ENCODE measurements at places on chromosomes 1 and 21.

DNA sequence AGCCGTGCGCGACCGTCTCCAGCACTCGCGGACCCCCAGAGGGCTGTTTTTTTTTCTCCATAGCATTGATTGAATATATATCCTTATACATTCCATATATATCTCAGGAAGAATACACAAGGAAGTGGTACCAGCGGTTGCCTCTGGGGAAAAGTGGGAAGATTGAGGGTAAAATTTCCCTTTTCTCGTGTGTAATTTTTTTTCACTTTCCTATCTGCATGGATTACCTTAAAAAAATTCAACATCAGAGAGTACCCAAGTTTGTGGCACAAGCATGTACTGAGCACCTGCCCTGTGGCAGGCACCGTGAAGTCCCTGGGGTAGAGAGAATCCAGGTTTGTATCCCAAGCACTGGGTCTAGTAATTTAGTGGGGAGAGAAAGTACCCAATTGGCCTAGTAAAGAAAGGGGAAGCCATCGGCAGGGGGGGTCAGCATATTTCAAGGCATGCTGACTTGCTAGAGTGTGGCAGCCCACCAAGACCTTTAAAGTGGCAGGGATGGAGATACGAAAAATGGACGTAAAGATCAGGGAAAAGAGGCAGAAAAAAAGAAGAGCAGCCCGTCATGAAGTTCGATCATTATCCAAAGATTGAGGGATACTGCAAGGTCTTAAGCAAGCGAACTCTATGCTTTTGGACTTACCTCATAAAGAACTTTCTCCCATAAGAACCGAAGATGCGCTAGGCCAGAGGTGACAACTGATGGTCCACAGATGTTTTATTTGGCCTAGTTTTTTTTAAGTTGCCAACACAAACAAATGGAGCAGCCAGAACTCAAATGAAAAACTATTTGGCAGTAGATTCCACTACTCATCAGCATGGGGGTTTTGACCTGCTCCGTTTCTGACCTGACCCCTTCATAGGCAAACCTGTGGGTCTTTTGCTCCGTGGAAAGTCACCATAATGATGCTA is 1.5 kb upstream of the HMGN1 start:
- no peak for DNase-seq

- peak; percentile 76 for DNase-seq
Observed at GRCh38 chr1:158998781-158999161, 10.9 kb upstream of the IFI16 start.

DNA sequence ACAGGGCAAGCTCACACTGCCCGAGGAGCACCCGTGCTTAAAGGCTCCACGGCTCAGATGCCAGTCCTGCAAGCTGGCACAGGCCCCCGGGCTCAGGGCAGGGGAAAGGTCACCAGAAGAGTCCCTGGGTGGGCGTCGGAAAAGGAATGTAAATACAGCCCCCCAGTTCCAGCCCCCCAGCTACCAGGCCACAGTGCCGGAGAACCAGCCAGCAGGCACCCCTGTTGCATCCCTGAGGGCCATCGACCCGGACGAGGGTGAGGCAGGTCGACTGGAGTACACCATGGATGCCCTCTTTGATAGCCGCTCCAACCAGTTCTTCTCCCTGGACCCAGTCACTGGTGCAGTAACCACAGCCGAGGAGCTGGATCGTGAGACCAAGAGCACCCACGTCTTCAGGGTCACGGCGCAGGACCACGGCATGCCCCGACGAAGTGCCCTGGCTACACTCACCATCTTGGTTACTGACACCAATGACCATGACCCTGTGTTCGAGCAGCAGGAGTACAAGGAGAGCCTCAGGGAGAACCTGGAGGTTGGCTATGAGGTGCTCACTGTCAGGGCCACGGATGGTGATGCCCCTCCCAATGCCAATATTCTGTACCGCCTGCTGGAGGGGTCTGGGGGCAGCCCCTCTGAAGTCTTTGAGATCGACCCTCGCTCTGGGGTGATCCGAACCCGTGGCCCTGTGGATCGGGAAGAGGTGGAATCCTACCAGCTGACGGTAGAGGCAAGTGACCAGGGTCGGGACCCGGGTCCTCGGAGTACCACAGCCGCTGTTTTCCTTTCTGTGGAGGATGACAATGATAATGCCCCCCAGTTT is 1.3 kb downstream of the CELSR2 start:
- DNase-seq: no peak

DNA sequence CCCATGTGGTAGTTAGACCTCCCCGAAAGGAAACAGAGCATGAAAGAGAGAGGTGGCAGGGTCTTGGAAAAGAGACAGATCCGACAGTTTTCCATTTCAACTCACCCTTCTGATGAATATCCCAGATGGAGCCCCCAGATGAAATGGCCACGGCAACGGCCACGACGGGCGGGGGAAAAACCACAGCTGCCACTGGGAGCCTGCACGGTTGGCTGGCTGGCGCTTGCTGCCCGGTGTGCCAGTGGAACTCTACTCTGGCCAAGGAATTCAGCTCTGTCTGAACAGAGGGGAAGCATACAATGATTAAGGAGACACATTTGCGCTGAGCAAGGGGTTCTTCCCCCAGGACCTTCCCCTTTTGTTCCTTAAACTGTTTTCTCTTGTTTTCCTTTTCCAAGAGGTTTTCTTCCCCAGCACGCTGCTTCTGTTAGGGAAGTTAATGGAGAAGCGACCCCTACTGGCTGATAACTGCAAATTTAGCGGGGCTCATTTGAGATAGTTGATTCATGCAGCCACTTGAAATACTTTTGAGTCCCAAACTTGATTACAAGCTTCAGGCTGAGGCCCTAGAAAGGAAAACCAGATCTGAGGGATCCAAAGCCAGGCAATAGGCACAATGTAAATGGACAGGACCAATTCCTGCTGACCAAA is 1122.5 kb downstream of the NCAM2 start:
- peak; percentile 31 for DNase-seq

DNA sequence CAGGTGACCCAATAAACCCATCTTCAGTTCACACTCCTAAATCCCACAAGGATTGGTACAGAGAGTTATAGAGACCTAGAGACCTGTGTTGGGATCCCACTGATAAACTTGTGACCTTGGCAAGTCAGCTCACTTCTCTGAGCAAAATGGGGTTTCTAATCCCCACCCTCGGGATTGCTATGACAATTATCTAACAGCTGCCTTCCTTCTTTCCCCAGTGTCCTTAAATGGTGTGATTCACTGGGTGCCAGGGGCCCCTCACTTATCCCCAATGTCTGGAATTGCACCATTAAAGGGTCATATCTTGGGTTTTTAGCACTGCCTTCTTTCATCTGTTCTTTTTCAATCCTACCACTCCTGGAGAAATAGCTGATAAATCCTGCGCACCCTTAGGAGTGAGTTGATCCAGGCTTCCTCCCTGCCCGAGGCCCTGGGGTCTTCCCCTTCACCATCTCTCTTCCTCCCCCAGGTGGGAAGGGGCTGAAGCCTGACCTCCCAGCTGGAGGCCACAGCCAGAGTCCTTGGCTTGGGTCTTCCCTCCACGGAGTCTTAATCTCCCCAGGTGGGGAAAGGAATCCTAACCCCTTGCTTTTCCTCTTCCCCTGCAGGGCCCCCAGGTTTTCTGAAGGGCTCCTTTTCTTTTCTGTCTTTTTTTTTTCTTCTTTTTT is 39.7 kb downstream of the LACTBL1 start:
- no peak for DNase-seq

DNA sequence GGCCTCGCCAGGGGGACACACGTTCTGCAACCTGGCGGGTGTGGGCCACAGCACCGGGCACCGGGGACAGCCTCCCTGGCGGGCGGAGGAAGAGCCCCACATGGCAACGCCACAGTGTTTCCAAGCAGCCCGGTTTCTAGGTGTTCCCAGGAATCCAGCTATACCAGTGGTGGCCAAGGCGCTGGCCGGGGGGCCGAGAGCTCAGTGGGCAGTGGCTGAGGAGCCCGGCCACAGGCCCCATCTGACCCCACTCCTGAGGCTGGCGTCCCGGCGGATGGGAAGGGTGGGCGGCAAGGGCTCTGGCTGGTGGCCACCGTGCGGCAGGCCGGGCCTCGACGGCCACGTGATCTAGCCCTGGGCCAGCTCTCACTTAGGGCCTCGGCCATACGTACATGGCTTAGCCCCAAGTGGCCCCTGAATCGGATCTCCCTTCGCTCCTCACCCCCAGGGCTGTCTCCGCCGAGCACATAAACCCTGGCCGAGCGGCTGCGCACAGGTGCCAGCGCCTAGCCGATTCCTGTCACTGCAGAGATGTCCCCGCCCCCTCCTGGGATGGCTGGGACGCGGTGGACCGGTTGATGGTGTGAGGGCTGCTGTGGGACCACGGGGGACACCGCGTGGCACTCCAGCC is 68.7 kb downstream of the MORN1 start:
- no peak for DNase-seq

DNA sequence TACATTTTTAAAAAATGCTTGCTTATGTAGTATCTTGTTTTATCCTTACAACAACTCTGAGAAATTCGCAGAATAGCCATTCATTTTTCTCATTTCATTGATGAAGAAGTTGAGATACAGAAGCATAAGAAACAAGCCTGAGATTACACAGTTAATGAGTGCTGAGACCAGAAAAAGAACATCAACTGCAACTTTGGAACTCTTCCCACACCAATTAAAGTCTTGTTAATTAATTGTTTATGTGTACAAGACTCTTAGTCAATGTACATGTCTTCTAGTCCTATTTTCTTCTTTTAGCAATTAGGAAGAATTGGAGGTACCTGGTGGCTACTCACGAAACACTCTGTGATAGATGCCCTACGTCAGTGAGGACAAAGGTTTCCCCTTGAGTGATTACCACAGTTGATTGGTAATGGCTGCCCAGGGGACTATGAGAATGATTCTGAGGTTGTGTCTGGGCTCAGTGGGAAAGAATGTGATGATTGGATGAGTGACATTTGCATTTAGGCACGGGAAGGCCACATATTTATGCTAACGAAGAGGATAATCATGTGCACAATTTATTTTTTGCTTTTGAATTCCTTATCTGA is 187.4 kb upstream of the KCNK2 start:
- DNase-seq: no peak

- DNase-seq: no peak
Observed at GRCh38 chr1:17086751-17087150, 32.5 kb downstream of the PADI2 start.

- no peak for DNase-seq
Observed at GRCh38 chr1:85661767-85662166, 46.5 kb downstream of the ZNHIT6 start.

DNA sequence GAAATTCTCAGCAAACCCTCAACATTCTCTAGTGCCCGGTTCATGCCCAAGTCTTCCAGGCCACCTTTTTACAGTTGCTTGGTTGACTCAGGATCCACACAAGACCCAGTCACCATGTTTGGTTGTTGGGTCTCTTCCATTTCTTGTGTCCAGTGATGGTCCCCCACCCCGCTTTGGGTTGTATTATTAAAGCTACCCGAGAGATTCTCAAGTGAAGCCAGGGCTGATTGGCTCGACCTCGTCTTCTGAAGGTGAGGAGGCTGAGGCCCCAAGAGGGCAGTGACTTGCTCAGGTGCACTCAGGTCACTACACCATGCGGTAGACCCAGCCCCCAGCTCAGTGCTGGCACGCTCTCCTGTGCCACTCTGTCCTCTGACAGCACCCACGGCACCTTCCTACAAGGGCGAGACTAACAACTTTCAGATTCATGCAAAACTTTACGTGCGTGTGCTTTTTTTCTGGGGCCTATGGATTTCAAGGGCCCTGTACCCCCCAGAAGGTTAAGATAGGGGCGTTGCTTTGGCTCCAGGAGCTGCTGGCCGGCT is 50.3 kb downstream of the CAPN9 start:
- DNase-seq: no peak

GRCh38 chr1:101262060-101262459 is 25.2 kb downstream of the S1PR1 start:
- peak; percentile 55 for DNase-seq

GRCh38 chr1:20728371-20729154 is 3.9 kb downstream of the SH2D5 start:
- DNase-seq: no peak

DNA sequence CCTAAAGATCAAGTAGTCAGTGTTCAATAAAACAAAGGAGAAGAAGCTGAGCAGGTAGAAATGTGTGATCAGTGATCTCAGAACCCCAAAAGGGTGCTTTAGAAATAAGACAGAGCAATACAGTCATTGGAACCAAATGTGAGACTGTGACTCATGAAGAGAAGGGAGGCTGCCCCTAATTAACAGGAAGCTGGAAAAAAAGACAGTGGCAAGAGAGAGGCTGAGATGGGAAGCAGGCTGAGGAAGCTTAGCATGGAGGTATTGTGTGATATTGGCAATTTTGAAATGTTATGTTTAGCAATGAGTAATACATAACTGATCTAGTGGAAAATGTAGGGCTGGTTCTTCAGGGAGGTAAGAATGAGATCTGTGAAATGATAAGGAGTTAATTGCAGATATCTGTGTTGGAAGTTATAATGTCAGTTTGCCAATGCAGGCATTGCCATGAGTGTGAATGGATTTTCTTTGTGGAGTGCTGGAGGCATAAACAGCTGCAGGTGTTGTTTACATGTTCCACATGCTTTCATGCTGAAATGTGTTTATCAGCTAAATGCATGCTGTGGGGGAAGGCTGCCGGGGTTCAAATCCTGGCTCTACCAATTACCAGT is 90.6 kb upstream of the CACNA1E start:
- DNase-seq: no peak

GRCh38 chr21:44874497-44875315 is 1.2 kb upstream of the PTTG1IP start:
- DNase-seq: peak; percentile 17
